ENCODE measurements at places on chromosomes 3 and 15. TPM values are rescaled to one million over a fixed set of nuclear protein-coding genes. Genes with fewer than 3 reads are reported as not detected.

The CYP8B1 gene
- total RNA-seq = not detected

The MKRN2OS gene
- total RNA-seq = 2.3 TPM

The ZBED2 gene
- total RNA-seq = not detected

DNA sequence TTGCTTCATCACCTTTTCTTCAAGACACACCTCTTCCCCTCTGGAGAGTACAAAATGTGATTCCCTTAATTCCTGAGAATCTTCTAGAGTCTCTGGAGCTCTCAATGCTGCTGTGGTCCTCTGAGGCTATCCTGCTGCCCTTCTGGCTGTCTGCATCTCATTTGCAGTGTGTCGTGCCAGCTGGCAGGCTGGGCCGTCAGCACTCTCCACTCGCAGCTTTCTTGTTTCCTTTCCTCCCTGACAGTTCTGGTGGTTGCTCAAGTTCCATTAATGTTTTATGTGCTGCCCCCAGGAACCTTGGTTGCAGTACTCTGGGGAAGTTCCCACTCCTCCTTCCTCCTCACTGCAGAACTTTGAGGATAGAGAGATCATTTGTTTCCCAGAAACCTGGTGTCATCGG is 210.8 kb upstream of the ROPN1 start:
- peak; percentile 49 for DNase-seq
- H3K27me3 ChIP-seq = no peaks in the 10 kb centered on the region
- no peak overlapping the region for H3K4me3 ChIP-seq
- H3K27ac ChIP-seq = no peak overlapping the region
- H3K36me3 ChIP-seq = no peaks in the 10 kb centered on the region
- no peaks in the 10 kb centered on the region for H3K4me1 ChIP-seq

- no peaks in the 10 kb centered on the region for H3K36me3 ChIP-seq
- H3K27ac ChIP-seq = no peak overlapping the region
- no peaks in the 10 kb centered on the region for H3K27me3 ChIP-seq
- DNase-seq = no peak
- no peaks in the 10 kb centered on the region for H3K4me1 ChIP-seq
Measured at GRCh38 chr3:60086811-60087210, 1037.0 kb upstream of the CFAP20DC start.

The CPNE9 gene
- total RNA-seq = not detected

- H3K4me3 ChIP-seq = no peak overlapping the region
- DNase-seq = no peak
- H3K27me3 ChIP-seq = no peaks in the 10 kb centered on the region
- H3K4me1 ChIP-seq = peaks cover 45% of the 10 kb centered on the region
- no peak overlapping the region for H3K27ac ChIP-seq
Measured at GRCh38 chr3:16888785-16889607, 4.2 kb downstream of the PLCL2 start.

DNA sequence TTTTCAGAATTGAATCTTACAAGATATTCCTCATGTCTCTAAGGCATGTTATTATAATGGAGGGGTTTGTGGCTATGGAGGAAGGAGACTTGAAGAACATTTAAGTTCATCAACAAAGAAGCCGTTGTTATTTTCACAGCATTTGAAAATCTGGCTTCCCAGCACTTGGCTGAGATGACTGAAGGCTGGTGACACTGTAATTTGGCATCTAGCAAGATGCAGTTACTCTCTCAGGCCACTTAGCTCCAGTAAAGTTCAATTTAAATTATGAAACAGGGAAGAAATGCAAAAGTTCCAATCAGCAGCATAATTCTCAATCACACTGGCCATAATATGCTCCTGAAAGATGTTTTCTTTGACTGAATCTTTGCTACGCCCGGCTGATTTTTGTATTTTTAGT is 139.4 kb upstream of the NUDT16 start:
- H3K4me1 ChIP-seq = no peaks in the 10 kb centered on the region
- no peaks in the 10 kb centered on the region for H3K27me3 ChIP-seq
- H3K27ac ChIP-seq = no peak overlapping the region
- no peak for DNase-seq
- no peak overlapping the region for H3K4me3 ChIP-seq

The STRC gene
- total RNA-seq = 0.66 TPM

- H3K4me1 ChIP-seq = peaks cover 3% of the 10 kb centered on the region
- peak; percentile 40 for DNase-seq
- no peak overlapping the region for H3K27ac ChIP-seq
- H3K27me3 ChIP-seq = no peaks in the 10 kb centered on the region
- H3K4me3 ChIP-seq = no peak overlapping the region
Measured at GRCh38 chr15:48507416-48508065, 138.0 kb downstream of the FBN1 start.

- no peak overlapping the region for H3K27ac ChIP-seq
- no peaks in the 10 kb centered on the region for H3K27me3 ChIP-seq
- H3K4me3 ChIP-seq = peak overlapping the region; percentile 94
- peaks cover 18% of the 10 kb centered on the region for H3K36me3 ChIP-seq
- H3K4me1 ChIP-seq = peaks cover 20% of the 10 kb centered on the region
Measured at GRCh38 chr3:50089609-50089945, 858 bp downstream of the RBM5 start.

- H3K27me3 ChIP-seq = no peaks in the 10 kb centered on the region
- H3K36me3 ChIP-seq = no peaks in the 10 kb centered on the region
Measured at GRCh38 chr15:75530169-75530568, 48.9 kb downstream of the PTPN9 start.

The MYO9A gene
- total RNA-seq = 27.8 TPM

GRCh38 chr3:3714572-3714971 is 84.7 kb upstream of the LRRN1 start:
- H3K36me3 ChIP-seq = no peaks in the 10 kb centered on the region
- no peaks in the 10 kb centered on the region for H3K4me1 ChIP-seq
- H3K27ac ChIP-seq = no peak overlapping the region

DNA sequence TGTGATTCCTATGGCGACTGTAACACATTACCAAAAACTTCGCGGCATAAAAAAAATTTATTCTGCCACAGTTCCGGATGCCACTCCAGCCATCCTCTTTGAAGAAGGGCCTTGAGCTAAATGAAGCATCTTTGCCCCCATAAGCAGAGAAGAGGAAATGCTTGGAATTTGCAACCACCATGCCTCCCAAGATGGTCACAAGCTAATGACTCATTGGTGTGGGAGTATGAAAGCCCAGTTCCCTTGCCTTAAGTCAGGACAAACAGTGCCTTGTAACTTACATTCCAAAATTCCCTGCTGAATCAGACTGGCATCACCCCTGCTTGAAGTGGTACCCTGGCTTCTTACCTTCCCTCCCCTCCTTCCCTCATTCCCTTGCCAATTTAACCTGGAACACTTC is 1077.4 kb downstream of the EPHA3 start:
- no peaks in the 10 kb centered on the region for H3K27me3 ChIP-seq
- H3K4me1 ChIP-seq = no peaks in the 10 kb centered on the region
- H3K4me3 ChIP-seq = no peak overlapping the region
- H3K27ac ChIP-seq = no peak overlapping the region
- H3K36me3 ChIP-seq = no peaks in the 10 kb centered on the region
- DNase-seq = no peak

GRCh38 chr3:129845956-129846355 is 47.6 kb downstream of the TMCC1 start:
- no peaks in the 10 kb centered on the region for H3K27me3 ChIP-seq
- no peak overlapping the region for H3K4me3 ChIP-seq
- no peak overlapping the region for H3K27ac ChIP-seq
- H3K36me3 ChIP-seq = no peaks in the 10 kb centered on the region
- DNase-seq = no peak

DNA sequence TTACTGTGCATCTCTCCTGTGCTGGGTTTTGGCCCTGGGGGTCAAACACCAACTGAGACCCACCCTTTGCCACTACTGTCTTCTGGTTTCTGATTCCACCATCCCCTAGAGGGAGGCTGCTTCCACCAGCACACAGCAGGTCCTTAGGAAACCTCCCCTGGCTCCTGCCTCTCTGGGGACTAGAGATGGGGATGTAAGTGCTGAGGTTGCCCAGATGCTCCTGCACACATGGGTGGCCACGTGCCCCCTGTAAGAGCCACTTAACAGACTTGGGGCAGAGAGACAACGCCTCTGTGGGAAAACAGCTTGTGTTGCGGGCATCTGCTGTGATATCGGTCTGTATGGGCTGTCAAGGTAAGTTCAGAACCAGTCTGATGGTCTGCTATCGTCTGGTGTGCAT is 83.4 kb downstream of the ATP2B2 start:
- no peaks in the 10 kb centered on the region for H3K4me1 ChIP-seq
- H3K27ac ChIP-seq = no peak overlapping the region
- no peaks in the 10 kb centered on the region for H3K27me3 ChIP-seq
- no peak overlapping the region for H3K4me3 ChIP-seq
- no peak for DNase-seq

- no peak overlapping the region for H3K27ac ChIP-seq
- no peaks in the 10 kb centered on the region for H3K4me1 ChIP-seq
- H3K27me3 ChIP-seq = no peaks in the 10 kb centered on the region
- DNase-seq = no peak
- no peaks in the 10 kb centered on the region for H3K36me3 ChIP-seq
- H3K4me3 ChIP-seq = no peak overlapping the region
Measured at GRCh38 chr3:190086191-190086590, 34.5 kb downstream of the P3H2 start.

- H3K27me3 ChIP-seq = no peaks in the 10 kb centered on the region
- peaks cover 23% of the 10 kb centered on the region for H3K4me1 ChIP-seq
- H3K36me3 ChIP-seq = no peaks in the 10 kb centered on the region
- DNase-seq = no peak
- no peak overlapping the region for H3K27ac ChIP-seq
- H3K4me3 ChIP-seq = no peak overlapping the region
Measured at GRCh38 chr15:98904544-98904943, 103.0 kb downstream of the PGPEP1L start.

The HHLA2 gene
- total RNA-seq = not detected

DNA sequence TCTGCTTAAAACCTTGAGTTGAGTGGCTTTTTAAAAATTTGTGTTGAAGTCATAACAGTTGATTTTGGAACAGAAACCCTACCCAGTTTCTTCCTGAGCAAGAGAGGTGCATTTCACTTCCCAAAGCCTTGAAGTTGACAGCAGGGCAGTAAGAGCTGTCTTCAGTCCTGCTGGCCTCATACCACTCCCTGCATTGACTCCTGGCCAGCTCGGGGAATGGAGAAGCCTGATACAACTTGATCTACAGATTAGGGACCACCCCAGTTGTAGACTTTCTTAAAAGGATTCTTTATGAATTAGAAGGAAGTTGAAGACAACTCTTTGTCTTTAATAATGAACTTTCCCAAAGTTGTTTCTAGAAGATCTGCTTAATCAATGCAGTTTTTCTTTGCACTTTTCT is 90.6 kb upstream of the FLNB start:
- no peaks in the 10 kb centered on the region for H3K4me1 ChIP-seq
- H3K27me3 ChIP-seq = no peaks in the 10 kb centered on the region
- no peak overlapping the region for H3K4me3 ChIP-seq
- H3K27ac ChIP-seq = no peak overlapping the region
- no peak for DNase-seq
- peaks cover 4% of the 10 kb centered on the region for H3K36me3 ChIP-seq

- no peak for DNase-seq
- H3K27me3 ChIP-seq = no peaks in the 10 kb centered on the region
- no peaks in the 10 kb centered on the region for H3K4me1 ChIP-seq
- H3K36me3 ChIP-seq = no peaks in the 10 kb centered on the region
- no peak overlapping the region for H3K27ac ChIP-seq
Measured at GRCh38 chr15:62737551-62737950, 305.0 kb upstream of the TPM1 start.

DNA sequence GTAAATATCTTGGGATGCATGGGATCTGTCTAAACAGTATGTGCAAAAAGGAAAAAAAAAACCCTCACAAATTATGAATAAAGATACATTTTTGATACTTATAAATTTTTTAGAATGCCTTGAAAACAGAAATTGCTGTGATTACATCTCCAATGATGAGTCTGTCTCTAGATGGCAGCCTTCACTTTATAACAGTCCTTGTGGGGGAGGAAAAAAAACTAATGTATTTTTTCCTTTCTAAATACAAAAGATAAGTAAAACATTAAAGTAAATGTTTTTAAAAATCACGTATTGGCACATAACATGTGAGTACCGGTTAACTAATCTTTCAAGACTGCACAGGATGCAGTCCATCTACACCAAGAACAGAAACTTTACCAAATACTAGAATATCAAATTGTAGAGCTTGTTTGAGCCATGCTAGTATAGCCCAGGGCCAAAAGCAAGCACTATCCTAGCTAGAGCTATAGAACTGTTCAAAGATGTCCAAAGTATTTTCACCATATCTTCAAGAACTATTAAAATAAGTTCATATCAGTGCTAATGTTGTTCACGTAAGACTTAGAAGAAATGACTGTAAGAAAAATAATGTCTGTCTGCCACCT is 206.4 kb downstream of the STAG1 start:
- no peak for DNase-seq
- H3K4me1 ChIP-seq = peaks cover 11% of the 10 kb centered on the region
- no peak overlapping the region for H3K4me3 ChIP-seq
- H3K36me3 ChIP-seq = no peaks in the 10 kb centered on the region
- H3K27ac ChIP-seq = no peak overlapping the region

DNA sequence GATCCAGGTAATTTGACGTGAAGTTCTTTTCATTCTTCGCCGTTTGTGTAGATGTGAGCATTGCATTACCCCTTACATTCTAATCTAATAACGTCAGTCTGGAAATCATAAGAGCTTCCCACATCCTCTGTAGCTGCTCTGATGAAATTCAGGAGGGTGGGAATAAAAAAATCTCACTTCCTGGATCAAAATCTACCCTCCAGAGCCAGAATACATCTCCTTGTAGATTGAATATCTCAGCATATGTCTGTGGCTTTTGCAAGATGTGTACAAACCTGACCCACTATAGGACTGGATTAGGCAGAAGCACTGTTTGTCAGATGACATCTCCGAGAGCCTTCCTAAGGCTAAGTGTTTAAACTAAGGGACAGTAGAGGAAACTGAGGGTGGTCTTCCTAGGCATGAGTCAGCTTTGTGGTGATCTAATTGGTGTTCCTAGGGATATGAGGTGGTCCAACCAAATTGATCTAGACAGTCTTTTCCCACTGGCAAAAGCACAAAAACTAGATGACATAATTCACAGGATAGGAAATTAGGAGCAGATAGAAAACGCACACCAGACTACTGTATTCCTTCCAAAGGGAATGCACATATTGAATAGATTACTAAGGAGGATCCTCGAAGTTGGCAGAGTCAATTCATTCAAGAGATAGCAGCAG is 216.3 kb upstream of the LRTM1 start:
- DNase-seq = no peak
- H3K27me3 ChIP-seq = no peaks in the 10 kb centered on the region
- H3K36me3 ChIP-seq = no peaks in the 10 kb centered on the region
- H3K4me3 ChIP-seq = no peak overlapping the region

The ANKUB1 gene
- total RNA-seq = not detected

GRCh38 chr3:171986757-171987518 is 52.4 kb upstream of the FNDC3B start:
- H3K4me1 ChIP-seq = no peaks in the 10 kb centered on the region
- H3K27me3 ChIP-seq = no peaks in the 10 kb centered on the region
- DNase-seq = no peak
- no peaks in the 10 kb centered on the region for H3K36me3 ChIP-seq

The SLC22A14 gene
- total RNA-seq = not detected
